CD4-positive, alpha-beta T cell treated with Interleukin-6 for 4 hours (primary cell): ENCODE measurements at places on chromosomes 11 and 22.

GRCh38 chr22:22655452-22656290, 11.3 kb downstream of the GGTLC2 start:
- no peak for DNase-seq

DNA sequence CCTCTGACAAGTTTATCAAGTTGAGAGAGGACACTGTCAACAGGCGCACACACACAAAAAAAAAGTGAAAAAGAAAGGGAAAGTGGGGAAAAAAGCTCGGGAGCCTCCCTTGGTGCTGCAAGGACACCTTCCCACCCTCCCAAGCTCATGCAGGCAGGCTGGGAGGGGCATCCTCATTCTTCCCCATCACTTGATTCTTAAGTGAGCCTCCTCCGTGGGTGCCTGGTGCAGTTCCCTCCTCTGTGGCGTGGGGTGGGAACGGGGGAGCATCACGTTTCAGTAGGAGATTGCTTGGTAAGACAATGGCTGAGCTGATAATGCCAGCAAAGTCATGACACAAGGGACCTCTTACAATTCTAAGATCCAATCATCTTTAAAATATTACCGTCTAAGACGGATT, 108.8 kb downstream of the NXPE2 start:
- DNase-seq: no peak

GRCh38 chr11:34706709-34707461, 86.0 kb downstream of the EHF start:
- no peak for DNase-seq

GRCh38 chr22:29154364-29155048, 51.2 kb upstream of the EMID1 start:
- peak; percentile 71 for DNase-seq

- DNase-seq: no peak
Observed at GRCh38 chr22:46865052-46865434, 102.6 kb downstream of the TBC1D22A start.

DNA sequence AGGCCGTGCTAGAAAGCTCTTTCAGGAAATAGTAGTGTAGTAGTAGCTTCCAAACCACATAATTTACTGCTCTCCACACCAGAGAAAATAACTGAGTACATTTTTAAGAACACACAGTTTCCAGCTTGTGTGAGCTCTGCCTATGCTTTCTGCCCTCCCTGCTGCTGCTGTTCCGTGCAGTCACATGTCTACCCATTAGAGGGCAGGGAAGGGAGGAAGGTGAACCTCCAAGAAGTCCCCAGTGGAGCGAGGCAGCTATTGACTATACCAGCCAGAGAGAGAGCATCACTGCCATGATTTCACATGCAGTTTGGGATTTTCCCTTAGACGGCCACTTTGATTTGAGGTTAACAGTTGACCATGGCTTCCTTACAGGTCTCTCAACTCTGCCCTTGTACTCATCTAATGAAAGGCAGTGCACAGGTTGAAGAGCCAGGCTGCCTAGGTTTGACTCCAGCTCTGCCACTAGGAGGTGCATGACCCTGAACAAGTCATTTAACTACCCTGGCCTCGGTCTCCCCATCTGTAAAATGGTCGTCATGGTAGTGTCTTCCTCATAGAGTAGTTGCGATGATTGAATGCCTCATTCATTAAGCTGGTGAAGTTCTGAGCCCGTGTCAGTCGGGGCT, 19.7 kb upstream of the CTTN start:
- no peak for DNase-seq

DNA sequence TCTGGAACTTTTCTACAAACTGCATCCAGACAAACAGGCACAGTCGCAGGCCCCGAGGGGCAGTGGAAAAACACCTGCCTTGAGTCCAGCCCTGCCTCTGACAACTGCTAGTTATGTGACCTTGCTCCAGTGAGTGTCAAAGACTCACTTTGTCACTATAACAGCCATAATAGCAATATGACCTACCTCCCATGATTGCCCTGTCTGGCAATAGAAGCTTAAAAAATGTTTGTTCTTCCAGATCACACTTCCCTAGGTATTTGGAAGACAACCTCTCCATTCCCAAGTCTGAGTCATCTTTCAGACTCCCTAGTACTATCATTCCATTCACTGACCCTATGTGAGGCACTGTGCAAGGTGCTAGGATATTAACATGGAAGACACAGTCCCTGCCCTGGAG, 74.5 kb downstream of the RPL27A start:
- no peak for DNase-seq

DNA sequence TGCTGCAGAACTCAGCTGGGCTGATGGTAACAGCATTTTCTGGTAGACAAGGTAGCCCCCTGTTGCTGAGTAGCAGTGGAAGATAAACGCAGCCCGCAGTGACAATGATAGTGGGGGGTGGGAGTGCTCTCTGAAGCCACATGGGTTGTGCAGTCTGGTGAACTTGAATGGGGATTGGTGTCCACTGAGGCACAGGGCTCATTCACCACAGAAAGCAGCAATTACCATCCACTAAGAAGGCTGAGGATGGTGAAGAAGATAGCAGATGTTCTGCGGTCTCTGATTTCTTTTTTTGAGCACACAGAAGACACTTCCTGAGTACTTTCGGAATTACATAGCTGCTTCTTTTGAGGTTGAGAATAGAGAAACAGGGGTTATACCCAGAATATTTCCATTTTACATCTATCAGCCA, 150.3 kb downstream of the LRRC4C start:
- DNase-seq: no peak

DNA sequence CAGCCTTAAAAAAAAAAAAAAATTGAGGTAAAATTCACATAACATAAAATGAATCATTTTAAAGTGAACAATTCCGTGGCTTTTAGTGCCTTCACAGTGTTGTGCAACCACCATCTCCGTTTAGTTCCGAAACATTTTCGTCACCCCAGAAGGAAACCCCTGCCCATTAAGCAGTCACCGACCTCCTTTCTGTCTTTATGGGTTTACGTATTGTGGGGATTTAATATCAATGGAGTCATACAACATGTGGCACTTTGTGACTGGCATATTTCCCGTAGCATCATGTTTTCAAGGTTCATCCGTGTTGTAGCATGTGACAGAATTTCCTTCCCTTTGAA, 65.5 kb downstream of the BCR start:
- no peak for DNase-seq

GRCh38 chr22:23175817-23176644, 4.3 kb upstream of the BCR start:
- no peak for DNase-seq

GRCh38 chr11:126135235-126136176, 72.8 kb upstream of the CDON start:
- DNase-seq: no peak

DNA sequence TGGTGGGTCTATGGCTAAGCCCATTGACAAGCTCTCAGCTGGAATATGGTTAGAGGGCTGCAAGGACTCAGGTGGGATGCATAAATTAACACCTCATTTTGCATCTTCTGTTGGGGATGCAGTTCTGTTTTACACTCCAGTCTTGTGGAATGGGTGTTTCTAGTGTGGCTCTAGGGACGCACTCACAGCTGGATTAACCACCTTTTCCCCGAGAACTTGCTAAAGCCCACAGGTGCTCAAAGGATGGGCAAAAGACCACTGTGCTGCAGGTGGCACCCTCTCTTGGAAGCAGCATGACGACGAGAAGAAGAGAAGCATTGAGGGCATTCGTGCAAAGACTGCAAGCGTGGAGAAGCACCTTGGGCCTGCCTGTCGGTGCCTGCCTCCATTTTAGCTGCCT, 6.9 kb downstream of the BARX2 start:
- DNase-seq: no peak

DNA sequence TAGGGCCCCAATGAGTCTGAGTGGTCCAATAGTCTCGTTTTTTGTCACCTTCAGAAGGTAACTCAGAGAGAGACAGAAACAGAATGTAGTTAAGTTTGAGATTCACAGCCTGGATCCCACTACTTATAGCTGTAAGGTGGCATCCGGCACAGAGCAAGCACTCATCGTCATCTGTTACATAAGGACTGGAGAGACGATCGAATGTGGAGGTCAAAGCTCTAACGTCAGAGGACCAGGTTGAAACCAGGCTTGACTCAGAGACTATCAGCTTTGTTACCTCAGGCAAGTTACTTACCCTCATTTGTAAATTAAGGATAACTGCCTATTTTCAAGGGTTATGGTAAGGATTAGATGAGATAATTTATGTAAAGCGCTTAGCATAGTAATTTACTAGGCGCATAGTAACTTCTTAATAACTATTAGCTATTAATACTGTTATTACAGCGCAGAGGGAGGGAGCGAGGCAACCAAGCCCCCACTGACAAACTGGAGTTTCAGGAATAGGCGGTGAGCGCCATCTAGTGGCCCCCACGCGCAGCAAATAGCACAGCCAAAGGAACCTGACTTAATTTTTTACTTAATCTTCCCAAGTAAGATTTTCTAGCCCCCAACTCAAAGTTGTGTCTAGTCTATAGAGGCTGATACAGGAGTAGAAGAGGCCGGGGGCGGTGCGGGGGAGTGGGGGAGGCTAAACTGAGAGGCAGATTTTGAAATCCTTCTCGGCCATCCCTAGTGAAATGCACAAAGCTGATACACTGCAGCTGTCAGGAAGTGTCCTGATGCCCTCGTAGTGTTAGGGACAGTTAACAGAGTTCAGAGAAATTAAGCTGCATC, 29.0 kb upstream of the API5 start:
- peak; percentile 45 for DNase-seq

- DNase-seq: no peak
Observed at GRCh38 chr11:73781303-73781702, 6.4 kb upstream of the MRPL48 start.

DNA sequence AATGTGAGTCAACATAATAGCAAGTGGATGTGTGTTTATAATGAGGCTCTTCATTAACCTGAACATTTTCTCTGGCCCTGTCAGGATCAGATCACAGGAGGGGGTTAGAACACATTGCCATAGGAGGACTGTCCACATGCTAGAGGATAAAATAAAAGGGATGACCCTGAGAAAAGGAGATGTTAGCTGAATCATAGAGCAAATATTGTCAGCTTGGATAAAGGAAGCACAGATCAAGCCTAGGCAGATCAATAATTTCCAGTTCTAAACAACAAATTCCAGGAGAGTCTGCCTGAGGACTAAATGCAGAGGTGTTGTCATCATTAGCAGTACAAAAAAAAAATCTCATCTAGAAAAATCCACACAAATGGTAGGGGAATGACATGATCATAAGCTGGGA, 337.9 kb downstream of the LRRC4C start:
- DNase-seq: no peak
